ENCODE measurements at places on chromosomes 12 and 14. TPM values are rescaled to one million over a fixed set of nuclear protein-coding genes. Genes with fewer than 3 reads are reported as not detected.

The PPM1A gene
- total RNA-seq = 11.2 TPM

The CNTN1 gene
- 27.6 TPM for total RNA-seq

The NEDD8 gene
- 249 TPM for total RNA-seq

The TXNRD1 gene
- total RNA-seq = 66.3 TPM

The CIROP gene
- not detected for total RNA-seq

The CYP27B1 gene
- total RNA-seq = 92.0 TPM

The TCL1B gene
- total RNA-seq = not detected

All from hair follicular keratinocyte (primary cell).